Mesothelial cell of epicardium (in vitro differentiated cells): ENCODE measurements at places on chromosomes 16 and 17.

DNA sequence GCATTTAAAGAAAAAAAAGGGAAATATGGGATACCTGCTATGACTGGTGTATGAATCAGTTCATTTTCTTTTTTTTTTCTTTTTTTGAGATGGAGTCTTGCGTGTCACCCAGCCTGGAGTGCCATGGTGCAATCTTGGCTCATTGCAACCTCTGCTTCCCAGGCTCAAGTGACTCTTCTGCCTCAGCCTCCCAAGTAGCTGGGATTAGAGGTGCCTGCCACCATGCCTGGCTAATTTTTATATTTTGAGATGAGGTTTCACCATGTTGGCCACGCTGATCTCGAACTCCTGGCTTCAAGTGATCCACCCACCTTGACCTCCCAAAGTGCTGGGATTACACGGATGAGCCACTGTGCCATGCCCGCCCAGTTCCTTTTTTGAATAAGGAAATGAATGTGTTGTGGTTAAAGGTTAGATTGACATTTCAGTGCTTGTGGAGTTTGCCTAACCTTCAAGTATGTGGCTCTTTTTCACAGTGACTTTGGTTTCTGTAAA is 7.7 kb downstream of the HAPSTR1 start:
- H3K4me1 ChIP-seq, result peaks cover 73% of the 10 kb centered on the region
- H3K36me3 ChIP-seq, result peaks cover 51% of the 10 kb centered on the region
- no peaks in the 10 kb centered on the region for H3K27me3 ChIP-seq

- H3K4me3 ChIP-seq, result no peak overlapping the region
- H3K4me1 ChIP-seq, result peaks cover 3% of the 10 kb centered on the region
- no peak overlapping the region for H3K27ac ChIP-seq
- no peak for DNase-seq
Observed at GRCh38 chr16:10188236-10188635, 6.0 kb upstream of the GRIN2A start.

DNA sequence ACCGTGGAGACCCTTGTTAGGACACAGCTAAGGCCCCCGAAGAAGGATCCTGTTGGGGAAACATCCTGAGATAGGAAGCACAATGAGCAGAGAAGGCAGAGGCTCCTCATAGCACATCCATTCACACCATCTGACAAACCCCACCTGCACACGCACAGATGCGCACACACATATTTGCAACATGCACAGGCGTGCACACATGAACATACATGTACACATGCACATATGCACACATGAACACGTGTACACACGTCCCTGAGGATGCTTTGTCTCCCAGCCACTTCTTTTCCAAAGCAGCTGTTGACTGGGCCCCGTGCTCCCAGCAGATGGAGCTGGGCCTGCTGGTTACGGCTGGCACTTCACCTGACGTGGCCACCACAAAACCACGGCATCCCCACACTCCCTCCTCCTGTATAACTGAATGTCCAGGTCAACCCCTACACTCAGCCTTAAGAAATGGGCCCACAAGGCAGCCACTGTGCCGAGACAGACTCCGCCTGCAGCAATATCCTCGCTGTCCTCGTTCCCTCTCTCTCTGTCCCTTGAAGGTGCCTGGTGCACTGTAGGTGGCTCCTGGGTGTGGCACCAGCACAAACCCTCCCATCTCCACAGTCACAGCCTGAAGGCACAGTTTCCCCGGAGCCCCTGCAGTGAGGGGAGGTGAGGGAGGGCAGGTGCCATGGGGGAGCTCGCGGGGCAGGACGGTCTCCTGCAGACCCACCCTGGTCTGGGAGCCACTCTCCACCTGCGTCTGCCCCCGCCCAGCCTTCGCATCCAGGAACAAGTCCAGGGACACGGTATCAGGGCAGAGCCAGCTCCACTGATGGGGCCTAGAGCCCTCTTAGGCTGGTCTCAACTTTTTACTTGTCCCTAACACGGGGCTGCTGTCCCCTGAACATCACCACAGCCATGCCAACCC is 183.0 kb downstream of the RBFOX3 start:
- peaks cover 73% of the 10 kb centered on the region for H3K27me3 ChIP-seq
- no peaks in the 10 kb centered on the region for H3K4me1 ChIP-seq
- no peak for DNase-seq
- H3K36me3 ChIP-seq, result no peaks in the 10 kb centered on the region
- H3K27ac ChIP-seq, result no peak overlapping the region

DNA sequence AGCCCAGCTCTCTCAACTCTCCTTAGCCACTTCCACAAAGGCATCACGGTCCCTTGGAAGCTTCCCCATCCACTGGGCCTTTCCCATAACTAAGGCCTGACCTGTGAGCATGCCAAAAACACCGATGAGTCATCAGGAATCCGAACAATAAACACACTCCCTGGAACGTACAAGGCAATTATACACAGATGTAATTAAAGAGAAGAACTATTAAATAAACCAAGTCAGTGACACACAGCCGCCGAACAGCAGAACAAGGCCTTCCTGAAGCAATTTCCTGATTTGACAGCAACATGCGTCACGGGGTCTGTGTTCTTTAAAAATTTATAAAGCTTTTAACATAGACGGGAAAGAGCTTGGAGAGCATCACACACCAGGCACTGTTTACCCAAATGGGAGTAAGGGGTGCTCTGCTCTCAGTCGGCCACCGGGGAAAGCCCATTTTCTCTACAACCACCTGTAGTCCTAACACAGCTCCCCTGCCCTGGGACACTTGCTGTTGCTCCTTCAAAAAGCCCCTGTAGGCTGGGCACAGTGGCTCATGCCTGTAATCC is 29.4 kb downstream of the COG7 start:
- no peak overlapping the region for H3K27ac ChIP-seq
- H3K4me1 ChIP-seq, result no peaks in the 10 kb centered on the region
- H3K4me3 ChIP-seq, result no peak overlapping the region
- peaks cover 28% of the 10 kb centered on the region for H3K36me3 ChIP-seq
- no peak for DNase-seq
- no peaks in the 10 kb centered on the region for H3K27me3 ChIP-seq

GRCh38 chr17:18259621-18260331 is 686 bp upstream of the MIEF2 start:
- H3K36me3 ChIP-seq, result peaks cover 3% of the 10 kb centered on the region
- no peak for DNase-seq
